DMS79 treated with DMSO at 0.1 percent for 48 hours (cell line): ENCODE measurements at places on chromosomes 2 and 18.

DNA sequence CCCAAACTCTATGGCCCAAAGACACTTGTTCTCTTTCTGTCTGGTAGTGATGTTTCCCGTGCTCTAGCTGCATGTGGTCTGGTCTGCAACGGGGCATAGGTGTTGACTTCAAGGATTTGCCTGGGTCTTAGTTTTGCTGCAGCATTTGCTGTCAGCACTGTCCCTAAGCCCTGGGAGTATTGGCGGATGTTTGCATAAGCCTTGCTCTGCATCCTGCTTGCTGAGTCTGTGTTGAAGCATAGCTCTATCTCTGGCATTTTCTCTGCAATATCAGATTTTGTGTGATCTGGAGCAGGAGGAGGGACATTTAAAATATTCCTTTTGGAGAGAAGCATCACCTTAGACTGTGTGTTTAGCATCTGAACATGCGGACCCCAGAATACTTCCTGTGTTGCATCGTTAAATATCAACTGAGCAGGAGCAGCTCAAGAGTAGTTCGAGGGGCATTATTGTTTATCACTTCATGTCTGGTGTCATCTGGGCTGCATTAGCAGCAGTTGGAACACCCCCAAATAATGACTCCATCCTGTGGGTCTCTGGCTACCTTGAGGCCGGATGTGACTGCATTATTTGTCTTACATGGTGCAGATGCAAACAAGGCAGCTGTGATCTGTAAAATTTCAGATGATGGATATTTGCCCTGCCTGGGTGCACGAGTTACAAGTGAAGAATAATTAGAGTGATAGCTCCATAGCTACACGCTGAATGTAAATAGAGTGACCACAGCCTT, 231.7 kb downstream of the TRIB2 start:
- no peak for DNase-seq

DNA sequence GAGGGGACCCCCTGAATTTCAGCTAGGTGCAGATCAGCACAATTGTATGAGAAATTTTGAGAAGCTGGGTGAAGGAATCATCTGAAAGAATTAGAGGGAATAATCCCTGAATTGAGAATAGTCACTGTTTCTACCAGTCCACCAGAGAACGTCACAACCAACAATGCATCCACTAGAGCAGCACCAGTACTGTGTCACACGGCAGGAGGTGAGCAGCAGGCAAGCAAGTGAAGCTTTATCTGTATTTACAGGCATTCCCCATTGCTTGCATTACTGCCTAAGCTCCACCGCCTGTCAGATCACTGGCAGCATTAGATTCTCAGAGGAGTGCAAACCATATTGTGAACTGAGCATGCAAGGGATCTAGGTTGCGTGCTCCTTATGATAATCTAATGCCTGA, 40.7 kb downstream of the GDF7 start:
- DNase-seq = no peak

GRCh38 chr2:105721991-105722511, 22.7 kb upstream of the NCK2 start:
- DNase-seq = no peak

DNA sequence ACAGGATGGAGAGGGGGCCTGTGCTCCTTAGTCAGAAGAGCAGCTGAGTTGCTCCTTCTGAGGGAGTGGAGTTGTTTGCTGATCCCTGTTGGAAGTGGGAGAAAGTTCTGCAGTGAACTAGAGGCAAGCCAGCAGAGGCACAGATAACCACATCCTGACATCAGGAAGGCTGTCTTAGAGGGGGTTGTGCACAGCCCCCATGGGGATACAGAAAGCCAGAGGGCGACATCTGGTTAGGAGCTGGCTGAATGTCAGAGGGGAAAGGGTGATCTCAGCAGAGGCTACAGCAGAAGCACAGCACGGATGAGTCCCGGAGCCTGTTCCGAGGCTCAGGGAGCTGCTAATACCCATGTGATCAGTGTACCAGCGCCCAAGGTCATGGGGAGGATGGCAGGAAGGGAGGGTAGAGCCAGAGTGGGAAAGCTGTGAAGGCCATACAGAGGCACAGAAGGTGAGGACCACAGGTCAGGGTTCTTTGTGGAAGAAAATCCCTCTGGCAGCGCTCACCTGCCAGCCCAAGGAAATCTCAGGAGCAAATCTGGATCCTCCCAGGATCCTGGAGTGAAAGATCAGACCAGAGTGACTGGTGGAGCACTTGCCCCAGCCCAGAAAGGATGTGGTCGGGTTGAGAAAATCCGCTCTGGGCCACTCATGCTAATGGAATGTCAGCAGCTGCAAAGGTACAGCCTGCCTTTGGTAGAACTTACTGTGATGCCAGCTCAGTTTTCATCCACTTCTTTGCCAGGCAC, 111.8 kb downstream of the STPG4 start:
- DNase-seq = peak; percentile 36

GRCh38 chr2:128358941-128359731, 40.5 kb upstream of the HS6ST1 start:
- DNase-seq = no peak

- DNase-seq = peak; percentile 22
Observed at GRCh38 chr2:37454851-37455762, 110.7 kb downstream of the QPCT start.

DNA sequence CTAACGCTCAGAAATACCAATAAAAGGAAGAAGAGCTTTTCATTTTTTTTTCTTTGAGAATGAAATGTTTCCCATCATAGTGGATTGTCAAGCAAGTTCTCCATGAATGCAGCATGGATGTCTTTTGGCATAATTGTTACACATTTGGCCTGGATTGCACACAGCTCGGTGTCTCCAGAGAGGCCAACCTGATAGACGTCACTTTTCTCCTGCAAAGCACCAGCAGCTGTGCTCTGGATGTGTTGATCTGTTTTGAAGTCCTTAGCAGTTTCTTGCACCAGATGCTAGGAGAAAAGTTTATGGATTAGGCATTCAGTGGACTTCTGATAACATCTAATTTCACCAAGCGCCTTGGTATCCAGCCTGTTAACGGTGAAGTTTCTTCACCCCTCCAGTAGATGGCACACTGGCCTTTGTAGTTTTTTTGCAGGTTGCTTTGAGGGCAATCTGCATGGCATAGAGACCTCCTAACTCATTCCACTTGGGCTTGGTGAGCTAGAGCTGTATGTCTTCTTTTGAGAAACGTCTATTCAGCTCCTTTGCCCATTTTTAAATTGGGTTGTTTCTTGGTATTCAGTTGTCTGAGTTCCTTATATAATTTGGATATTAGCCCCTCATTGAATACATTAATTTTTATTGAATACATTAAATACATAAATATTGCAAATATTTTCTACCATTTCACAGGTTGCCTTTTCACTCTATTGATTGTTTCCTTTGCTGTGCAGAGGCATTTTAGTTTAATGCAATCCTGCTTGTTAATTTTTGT, 59.7 kb downstream of the PTH2R start:
- DNase-seq = peak; percentile 3

DNA sequence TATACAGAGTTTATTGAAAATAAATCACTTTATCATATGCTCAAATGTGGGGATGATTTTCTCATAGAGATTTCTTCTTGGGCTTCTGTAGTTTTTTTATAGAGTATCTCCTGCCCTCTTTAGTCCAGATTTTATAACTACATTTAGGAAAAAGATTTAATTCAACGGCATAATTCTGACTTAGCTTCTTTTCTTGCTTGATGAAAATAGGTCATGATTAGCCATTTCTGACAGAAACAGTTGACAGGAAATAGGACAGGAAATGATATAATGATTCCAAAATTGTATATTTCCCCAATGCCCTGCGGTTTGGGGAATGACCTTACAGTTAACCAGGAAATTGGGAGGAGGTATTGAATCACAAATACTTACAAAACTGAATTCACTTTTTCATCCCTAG, 1531.9 kb upstream of the ACVR2A start:
- DNase-seq = no peak

GRCh38 chr2:213246497-213247281, 37.6 kb upstream of the SPAG16 start:
- DNase-seq = peak; percentile 29

GRCh38 chr2:171018522-171018921, 89.5 kb downstream of the GORASP2 start:
- DNase-seq = no peak

GRCh38 chr2:129748653-129749052, 230.8 kb upstream of the RAB6C start:
- no peak for DNase-seq

DNA sequence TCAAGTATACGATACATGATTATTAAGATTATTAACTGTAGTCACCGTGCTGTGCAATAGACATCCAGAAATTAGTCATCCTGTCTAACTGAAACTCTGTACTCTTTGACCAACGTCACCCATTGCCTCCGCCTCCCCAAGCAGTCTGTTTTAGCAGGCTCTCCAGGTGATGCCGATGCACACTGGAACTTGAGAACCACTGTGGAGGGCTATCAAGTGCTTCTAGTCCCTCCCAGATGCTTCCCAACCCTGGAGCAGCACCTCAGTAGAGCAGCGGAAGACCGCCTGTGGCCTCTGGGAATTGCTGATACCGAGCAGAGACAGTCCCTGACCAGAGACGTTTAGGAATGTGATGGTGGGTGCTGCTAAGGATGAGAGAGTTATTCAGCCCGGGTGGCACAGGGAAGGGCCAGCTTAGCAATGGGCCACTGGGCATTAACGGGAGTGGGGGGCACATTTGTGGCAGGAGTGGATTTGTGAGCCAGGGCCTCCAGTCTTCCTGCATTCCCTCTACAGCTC, 50.7 kb downstream of the LIPG start:
- peak; percentile 44 for DNase-seq

GRCh38 chr2:69973335-69973735, 11.9 kb upstream of the ASPRV1 start:
- DNase-seq = no peak

DNA sequence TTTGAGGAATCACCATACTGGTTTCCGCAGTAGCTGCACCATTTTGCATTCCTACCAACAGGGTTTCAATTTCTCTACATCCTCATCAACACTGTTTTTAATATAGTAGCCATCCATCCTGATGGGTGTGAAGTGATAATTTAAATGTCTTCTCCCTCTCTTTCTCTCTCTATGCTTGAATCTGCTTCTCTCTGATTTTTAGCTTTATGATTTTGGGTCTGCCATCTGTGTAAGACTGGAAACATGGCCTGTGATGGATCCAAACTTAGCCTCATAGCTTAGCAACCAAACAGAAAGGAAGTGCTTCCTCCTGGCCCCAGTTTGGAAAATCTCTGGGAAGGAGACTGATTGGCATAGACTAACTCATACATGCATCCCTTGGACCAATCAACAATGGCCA, 33.7 kb upstream of the OSBPL6 start:
- no peak for DNase-seq

GRCh38 chr2:64400733-64401528, 53.0 kb upstream of the LGALSL start:
- DNase-seq = peak; percentile 55

DNA sequence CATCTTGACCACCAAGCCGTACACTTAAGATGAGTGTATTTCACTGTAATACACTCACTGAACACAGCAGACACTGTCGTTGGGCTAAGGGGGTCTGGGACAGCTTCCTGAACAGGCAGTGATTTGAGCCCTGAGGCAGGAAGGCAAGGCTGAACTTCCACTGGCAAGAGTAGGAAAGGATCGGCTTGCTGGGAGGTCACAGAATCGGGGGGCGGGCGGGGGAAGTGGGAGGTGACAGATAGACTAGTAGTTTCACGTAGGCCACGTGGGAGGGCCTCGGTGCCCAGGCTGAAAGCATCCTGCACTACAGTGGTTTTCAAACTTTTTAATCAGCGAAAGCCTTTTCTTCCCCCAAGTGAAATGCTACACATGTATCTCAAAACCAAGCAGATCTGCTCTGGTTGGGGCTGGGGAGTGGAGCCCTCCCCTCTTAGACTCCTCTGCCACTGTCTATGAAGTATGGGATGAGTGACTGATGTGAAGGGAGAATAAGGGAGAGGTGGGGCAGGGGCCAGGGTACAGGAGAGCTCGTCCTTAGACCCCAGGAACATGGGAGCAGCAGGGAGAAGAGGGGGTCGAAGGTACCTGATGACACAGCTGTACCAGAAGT, 8.6 kb downstream of the PARD6G start:
- DNase-seq = no peak

GRCh38 chr2:16105669-16106281, 165.4 kb downstream of the MYCN start:
- DNase-seq = no peak

GRCh38 chr18:61706276-61706915, 186.4 kb downstream of the RNF152 start:
- no peak for DNase-seq

- no peak for DNase-seq
Observed at GRCh38 chr18:58806826-58807714, 57.6 kb upstream of the ZNF532 start.

DNA sequence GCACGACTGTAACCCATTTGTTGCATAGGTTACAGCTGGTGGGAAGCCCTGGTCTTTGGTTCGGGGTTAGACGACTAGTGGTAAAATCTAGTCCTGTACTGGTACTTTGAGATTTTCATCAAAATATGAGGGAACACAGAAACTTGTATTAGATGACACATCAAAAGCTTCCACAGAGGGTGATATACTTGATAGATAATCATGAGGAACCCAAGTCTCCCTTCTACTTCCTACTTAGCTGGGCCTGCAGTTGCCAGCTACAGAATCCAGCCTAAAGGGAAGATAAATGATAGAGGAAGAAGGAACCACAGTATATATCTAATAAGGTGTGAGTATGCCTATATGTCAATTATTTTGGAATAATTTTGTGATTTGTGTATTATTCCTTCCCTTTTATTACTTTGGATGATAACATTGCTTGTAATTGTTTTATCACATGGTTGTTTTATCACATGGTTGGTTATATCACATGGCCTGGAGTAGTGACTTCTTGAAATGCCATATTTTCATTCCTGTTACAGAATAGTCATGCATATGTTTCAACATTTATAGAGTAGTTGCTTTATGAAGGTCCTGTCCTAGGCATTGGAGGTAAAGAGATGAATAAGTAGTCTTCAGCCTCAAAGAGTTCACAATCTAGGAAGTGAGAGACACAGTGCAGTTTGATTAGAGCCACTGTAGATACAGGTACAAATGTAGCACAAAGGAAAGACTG, 2.9 kb downstream of the AGPS start:
- DNase-seq = no peak

DNA sequence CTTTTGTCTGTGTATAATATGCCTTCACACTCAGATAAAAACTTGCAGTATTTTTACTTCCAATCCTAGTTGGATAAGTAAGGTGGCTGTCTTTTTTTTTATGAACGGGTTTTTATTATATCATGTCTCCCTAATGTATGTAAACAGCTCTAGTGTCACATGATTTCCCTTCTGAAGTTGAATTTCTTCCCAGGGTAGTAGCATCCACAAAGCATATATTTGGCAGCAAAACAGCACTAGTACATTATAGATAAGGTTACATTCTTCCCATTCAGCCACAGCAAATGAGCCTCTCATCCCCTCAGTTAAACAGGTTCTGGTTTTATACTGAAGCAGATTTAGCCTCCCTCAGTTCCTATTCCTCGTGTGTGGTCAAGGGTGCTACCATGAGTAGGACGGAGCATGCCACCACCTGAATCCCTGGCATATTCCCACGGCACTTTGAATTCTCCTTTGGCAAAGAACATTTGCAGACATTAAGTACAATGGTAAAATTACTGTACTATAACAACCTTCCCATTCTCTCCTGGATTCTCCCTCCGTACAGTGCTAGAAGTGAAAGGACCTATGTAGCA, 15.4 kb upstream of the DTNA start:
- DNase-seq = no peak
